ENCODE measurements at places on chromosomes 3 and 15. TPM values are rescaled to one million over a fixed set of nuclear protein-coding genes. Genes with fewer than 3 reads are reported as not detected.

ADCY5 gene
- total RNA-seq: not detected

RBMS3 gene
- total RNA-seq: 0.15 TPM

SHF gene
- 4.5 TPM for total RNA-seq

SNURF gene
- total RNA-seq: 23.3 TPM

FETUB gene
- total RNA-seq: not detected

BDH1 gene
- total RNA-seq: 80.9 TPM

GABRA5 gene
- total RNA-seq: not detected

RAB7A gene
- total RNA-seq: 238 TPM

ANKRD63 gene
- not detected for total RNA-seq

Data from activated CD8-positive, alpha-beta memory T cell treated with anti-CD3 and anti-CD28 coated beads, Interleukin-2, amount 10 ng/mL, durations not matched to agents 7 days and 5 days (primary cell).